ENCODE measurements at places on chromosomes 3 and 15.
A peak's percentile ranks its signal among the peaks of the same experiment; 100 is the strongest.

DNA sequence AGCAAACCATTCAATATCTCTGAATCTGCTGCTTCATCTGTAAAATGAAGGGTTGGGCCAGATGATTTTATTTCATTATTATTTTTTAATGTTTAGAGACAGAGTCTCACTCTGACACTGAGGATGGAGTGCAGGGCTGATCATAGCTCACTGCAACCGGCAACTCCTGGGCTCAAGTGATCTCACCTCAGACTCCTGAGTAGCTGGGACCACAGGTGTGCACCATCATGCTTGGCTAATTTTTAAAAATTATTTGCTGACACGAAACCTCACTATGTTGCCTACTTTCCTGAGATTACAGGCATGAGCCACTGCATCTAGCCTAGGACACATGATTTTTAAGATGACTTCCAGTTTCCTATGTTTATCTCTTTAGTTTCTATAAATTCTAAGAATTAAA, 105.8 kb downstream of the P3H2 start:
- DNase-seq: no peak

GRCh38 chr3:67790043-67790442, 135.6 kb upstream of the SUCLG2 start:
- DNase-seq: peak; percentile 29

GRCh38 chr3:186594591-186595113, 18.2 kb upstream of the AHSG start:
- DNase-seq: no peak

DNA sequence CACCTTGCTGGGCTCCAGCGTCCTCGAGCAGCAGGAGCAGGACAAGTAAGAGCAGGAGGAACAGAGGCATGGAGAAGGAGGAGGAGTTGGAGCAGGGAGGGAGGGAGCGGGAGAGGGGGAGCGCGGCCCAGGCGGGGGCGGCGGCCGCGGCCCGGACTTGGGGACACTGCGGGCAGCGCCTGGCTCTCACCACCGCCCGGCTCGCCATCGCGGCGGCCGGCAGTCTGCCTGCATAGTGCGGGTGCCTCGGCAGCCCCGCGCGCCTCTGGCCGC, 440 bp downstream of the DCBLD2 start:
- DNase-seq: no peak

GRCh38 chr3:62554264-62554799, 181.0 kb upstream of the FEZF2 start:
- DNase-seq: no peak

DNA sequence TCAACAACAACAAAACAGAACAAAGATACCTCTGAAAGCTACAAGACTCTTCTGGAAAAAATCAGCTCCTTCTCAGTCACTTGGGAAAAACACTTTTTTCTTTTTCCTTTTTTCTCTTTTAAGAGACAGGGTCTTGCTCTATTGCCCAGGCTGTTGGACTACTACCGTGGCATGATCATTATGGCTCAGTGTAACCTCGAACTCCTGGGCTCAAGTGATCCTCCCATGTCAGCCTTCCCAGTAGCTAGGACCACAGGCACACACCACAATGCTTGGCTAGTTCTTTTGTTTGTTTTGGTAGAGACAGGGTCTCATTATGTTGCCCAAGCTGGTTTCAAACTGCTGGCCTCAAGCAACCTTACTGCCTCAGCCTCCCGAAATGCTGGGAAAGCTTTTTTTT, 12.8 kb downstream of the MYO9A start:
- no peak for DNase-seq

GRCh38 chr3:41219424-41219823, 20.1 kb downstream of the CTNNB1 start:
- DNase-seq: no peak

GRCh38 chr3:149353581-149354184, 20.2 kb upstream of the TM4SF18 start:
- DNase-seq: no peak

- no peak for DNase-seq
Measured at GRCh38 chr15:49096090-49096750, 50.0 kb upstream of the SECISBP2L start.

- no peak for DNase-seq
Measured at GRCh38 chr3:120425572-120426250, 25.1 kb downstream of the FSTL1 start.

- no peak for DNase-seq
Measured at GRCh38 chr15:70035719-70036077, 62.0 kb downstream of the TLE3 start.

- no peak for DNase-seq
Measured at GRCh38 chr3:151345859-151346258, 16.5 kb upstream of the P2RY13 start.

DNA sequence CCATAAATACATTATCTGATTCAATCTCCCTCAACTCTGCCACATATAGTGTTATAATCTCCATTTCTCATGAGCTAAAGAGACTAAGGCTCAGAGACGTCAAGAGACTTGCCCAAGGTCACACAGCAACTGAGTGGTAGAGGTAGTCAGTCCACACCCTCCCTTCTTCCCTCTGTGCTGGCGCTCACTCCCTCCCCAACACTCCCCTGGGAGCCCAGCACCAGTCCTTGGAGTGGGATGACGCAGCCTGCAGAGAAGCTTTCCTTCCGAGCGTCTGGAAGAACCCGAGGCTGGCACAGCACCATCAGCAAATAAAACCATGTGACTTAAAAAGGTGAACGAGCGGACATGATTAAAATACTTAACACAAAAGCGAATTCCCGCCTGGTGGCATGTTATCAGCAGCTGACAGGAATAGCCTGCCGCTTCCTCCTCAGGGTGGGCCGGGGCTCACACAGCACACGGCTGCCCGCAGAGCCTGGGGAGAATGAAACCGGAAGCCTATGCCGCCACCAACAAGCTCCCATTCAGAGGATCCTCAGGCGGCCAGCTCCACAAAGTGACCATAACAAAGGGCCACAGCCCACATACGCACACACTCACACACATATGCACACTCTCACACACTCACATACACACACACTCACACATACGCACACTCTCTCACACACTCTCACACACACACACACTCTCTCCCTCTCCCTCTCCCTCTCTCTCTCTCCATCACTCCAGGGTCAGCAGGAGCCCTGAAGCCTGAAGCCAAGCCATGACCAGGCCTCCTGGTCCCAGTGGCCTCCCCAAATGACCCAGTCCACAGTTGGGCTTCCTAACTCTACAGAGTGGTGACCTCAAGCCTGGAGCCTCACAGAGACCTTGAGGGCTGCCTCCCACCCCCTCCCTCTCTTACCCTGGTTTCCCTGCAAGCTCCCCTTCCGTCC, 120.5 kb downstream of the XXYLT1 start:
- DNase-seq: no peak

- DNase-seq: no peak
Measured at GRCh38 chr3:36918050-36918449, 26.8 kb downstream of the TRANK1 start.

- no peak for DNase-seq
Measured at GRCh38 chr15:20645956-20646355, 104.4 kb upstream of the GOLGA6L6 start.

- DNase-seq: no peak
Measured at GRCh38 chr3:119601154-119601553, 3.5 kb downstream of the PLA1A start.

DNA sequence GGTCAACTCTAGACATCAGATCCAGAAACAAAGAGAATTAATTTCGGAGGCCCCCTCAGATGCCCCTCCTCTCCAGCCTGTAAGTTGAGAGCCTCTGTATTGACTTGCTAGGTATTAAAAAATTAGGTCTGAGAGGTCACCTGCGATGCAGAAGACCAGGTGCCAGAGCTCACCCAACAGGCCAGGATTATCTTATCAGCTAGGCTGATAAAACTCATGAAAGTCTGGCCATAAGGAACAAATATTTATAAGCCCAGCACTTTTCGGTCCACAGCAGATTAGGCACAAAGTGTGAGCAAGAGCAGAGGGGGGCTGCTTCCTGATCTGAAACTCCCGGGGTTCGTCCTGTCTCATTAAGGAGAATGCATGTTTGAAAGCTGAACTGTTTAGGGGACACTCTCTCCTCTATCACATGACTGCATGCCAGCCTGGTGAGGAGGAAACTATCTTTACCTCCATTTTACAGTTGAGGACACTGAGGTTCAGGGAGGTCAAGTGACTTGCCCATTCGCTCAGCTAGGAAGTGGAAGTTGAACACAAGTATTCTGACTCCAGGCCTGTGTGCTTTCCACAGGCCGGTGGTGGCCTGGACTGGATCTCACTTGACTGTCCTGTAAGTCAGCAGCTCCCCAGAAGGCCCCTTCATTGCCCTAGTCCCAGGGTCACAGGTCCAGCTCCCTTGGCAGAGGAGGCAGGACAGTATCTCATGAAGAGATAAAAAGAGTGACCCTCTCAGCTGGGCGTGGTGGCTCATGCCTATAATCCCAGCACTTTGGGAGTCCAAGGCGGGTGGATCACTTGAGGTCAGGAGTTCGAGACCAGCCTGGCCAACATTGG, 39.6 kb upstream of the MAGEF1 start:
- no peak for DNase-seq

- no peak for DNase-seq
Measured at GRCh38 chr3:42014921-42015533, 53.1 kb upstream of the ULK4 start.

DNA sequence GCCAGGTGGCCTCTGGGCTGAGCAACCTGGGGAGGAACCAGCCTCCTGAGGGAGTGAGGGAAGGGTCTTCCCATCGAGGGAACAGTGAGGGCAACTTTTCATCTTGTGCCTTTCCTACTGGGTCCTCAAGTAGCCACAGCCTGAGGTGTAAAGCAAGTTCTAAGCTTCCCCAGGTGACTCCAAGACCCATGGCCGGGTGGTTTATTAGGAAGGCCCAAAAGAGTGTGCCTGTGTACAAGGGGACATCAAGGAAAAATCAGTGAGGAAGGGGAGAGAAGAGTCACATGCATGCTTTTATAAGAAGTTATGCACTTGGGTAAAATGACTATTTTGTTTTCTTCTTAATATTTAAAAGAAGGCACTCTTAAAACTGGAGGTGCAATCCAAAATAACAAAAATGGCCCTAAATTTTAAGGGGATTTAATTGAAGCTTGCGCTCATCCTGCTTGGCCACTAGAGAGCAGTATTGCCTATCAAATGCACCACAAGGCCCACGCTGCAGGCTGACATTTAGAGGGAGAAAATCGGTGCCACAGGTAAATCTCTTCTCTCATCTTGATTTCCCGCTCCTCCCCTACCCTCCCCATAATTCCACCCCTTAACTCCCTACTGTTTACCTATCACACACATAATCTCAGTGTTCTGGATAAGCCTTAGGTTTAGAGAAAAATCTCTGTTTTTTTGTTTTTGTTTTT, 6.7 kb downstream of the NANOGP8 start:
- peak; percentile 20 for DNase-seq

GRCh38 chr15:79283252-79284048, 928 bp downstream of the ANKRD34C start:
- no peak for DNase-seq

DNA sequence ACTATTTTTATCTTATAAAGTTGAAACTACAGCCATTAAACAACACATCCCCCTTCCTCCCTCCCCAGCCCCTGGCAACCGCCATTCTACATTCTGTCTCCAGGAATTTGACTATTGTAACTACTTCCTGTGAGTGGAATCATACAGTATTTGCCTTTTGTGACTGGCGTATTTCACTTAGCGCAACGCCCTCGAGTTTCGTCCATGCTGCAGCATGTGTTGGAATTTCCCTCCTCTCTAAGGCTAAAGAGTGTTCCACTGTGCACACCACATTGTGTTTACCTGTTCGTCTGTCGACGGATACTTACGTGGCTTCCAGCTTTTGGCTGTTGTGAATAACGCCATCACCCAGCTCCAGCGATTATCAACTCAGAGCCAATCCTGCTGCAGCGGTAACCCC, 52.0 kb upstream of the DLG1 start:
- DNase-seq: no peak

- DNase-seq: no peak
Measured at GRCh38 chr15:89937365-89938350, 24.9 kb upstream of the ARPIN start.

- DNase-seq: no peak
Measured at GRCh38 chr15:98787936-98788757, 139.8 kb downstream of the IGF1R start.

DNA sequence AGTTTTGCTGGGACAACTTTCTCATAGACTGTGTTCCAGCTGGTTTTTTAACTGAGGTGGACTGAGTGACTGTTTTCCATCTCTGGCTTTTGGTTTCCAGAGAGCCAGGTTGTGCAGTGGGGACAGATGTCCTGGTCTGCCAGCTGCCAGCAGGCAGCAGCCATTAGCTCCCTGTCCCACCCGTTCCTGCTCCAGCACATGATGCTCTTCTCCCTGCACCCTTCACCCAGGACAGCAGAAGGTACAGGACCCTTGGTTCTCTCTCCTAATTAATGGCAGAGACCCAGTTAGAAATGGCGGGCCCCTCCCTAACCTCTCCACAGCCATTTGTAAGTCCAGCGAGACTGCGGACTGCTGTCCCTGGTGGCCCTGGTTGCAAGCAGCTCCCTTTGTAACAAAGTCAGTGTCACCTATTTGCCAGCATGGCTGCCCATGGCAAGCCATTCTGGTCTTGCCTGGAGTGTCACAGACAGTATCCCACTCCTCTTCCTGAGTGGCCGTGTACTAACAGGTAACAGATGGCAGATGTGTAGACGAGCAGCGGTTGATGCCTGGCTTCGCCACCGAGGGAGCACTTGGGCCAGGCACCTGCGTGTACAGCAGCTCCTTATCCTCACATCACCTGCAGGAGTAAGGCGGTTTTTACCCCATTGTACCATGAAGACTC, 148.3 kb downstream of the DNAJB8 start:
- DNase-seq: no peak

DNA sequence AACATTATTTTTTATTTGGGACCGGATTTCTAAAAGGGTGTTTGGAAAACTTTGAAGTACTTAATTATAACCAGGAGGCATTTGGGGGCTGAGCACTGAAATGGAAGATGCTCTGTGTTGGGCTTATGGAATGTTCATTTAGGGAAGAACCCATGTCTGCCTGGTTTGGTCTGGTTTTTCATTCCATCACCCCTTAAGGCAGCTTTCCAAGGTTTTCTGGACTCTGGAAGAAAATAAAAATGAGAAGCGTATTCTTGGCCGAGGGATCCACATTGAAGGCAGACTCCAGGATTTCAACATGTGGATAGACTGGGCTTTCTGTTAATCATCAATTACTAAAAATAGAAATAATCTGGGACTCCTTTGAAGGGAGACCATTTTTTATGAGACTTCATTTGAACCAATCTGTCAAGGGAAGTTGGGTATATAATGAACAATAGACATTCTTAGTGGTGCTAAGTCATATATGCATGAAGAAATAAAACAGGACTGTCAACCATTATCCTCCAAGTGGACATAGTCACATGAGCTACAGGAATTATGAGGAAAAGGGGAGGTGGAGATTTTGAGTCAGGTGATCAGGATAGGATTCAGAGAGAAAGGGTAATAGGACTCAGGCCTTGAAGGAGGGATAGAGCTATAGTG, 270.5 kb upstream of the ADAMTS9 start:
- no peak for DNase-seq

- no peak for DNase-seq
Measured at GRCh38 chr15:41597787-41598186, 38.8 kb downstream of the TYRO3 start.

- no peak for DNase-seq
Measured at GRCh38 chr3:71979175-71979574, 194.2 kb upstream of the PROK2 start.

Data from smooth muscle cell of the brain vasculature (primary cell).